Substantia nigra (tissue), 51 donors: ENCODE measurements at places on chromosomes 6 and 20.

GRCh38 chr20:16744178-16744807 is 3.9 kb upstream of the OTOR start:
- no peak for DNase-seq

- no peak for DNase-seq
Measured at GRCh38 chr20:32966881-32967781, 37.1 kb downstream of the SUN5 start.

DNA sequence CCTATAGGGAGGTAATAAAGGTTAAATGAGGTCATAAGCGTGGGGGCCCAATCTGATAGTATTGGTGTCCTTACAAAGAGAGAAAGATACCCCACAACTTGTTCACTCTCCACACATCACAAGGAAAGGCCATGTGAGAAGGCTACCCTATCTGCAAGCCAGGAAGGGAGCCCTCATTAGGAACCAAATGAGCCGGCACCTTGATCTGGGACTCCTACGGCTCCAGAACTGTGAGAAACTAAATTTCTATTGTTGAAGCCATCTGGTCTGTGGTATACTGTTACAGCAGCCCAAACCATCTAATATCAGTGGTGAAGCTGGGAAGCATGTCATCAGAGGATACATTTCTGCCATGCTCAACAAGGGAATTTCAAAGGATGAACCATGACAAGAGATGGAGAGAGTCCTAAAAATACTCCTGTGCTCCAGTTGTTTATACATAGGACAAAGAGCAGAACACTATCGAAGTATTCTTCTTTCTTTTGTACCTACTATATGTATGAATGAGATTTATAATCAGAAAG is 10.4 kb downstream of the COX7A2 start:
- DNase-seq, result no peak

DNA sequence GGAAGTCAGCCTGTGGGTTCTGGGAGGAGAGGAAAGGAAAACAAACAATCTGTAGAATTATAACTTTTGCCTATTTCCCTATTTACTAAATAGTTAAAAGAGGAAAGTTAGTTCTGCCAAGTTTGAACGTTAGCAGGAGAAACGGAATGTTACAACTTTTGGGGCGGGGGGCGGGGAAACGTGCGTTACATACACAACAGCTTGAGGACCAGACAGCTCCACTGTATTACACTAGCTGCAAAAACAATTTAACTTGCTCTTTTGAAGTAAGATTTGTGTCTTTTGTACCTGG is 498 bp upstream of the PRDM1 start:
- no peak for DNase-seq

- DNase-seq, result no peak
Measured at GRCh38 chr20:35021063-35021462, 65.4 kb downstream of the MYH7B start.

DNA sequence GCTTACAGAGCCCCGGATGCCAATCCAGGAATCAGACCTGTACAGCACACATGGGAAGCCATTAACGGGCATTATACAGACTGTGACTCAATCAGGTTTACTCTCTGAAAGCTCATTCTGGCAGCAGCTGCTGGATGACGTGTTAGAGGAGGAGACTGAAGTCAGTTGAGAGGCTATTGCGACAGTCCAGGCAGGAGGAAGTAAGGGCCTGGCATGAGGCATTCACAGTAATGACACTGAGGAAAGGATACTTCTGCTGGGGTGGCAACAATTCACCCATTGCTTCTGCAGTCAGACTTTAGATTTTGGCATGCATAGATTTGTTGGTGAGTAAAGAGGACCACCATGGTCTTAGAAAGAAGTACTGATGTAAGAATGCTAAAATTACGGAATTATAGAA is 151.0 kb upstream of the HEY2 start:
- no peak for DNase-seq

DNA sequence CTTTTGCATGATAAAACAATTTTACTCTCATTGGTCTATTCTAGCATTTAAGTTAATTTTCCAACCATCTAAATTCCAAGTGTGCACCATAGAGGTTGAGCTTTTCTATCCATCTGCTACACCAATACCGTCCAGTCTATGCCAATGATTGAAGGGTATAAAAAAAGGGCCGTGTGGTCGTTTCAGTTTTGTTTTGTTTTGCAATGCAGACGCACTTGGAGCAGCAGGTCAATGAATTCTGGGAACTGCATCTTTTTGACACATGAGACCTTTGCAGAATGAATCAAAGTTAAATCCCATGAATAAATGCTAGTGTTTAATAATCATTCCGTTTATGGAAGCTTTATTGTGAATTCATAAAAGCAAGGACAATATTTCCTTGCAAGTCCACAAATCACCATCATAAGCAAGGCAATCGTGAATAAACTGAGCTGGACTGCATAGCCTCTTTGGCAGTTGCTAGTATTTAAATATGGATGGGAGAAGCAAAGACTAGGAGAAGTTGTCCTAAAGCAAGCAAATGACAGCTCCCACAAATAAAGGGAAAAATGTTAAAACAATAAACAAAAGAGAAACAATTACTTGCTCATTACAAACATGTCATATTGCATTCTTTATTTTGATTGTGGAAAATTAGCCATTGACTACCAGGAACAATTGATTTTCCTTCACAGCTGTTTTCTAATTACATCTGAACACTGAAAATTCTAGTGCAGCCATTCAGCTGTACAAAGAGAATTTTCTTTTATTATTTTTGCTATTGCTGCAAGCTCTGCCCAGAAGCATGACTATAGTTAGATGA is 649.7 kb upstream of the GJE1 start:
- no peak for DNase-seq

DNA sequence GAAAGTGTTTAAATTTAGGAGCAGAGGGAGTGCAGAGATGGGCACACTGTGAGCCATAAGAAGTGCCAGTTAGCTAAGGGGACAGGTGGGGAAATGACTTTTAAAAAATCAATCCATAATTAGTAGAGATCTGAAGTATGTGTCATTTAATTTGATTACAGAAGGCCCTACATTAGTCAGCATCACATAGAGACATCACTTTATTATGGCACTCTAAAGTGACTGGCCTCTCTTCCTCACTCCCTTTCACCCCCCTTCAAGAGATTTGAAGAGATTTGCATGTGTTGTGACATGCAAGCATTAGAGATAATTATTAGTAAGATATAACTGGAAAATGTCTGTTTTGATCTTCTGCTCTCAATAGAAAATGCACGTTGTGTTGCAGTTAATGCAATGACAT is 86.7 kb downstream of the SLX4IP start:
- DNase-seq, result no peak

- DNase-seq, result no peak
Measured at GRCh38 chr6:42405021-42405420, 46.7 kb downstream of the TRERF1 start.

- no peak for DNase-seq
Measured at GRCh38 chr20:671252-672030, 4.2 kb downstream of the SCRT2 start.

- DNase-seq, result no peak
Measured at GRCh38 chr6:167148021-167148420, 9.8 kb downstream of the GPR31 start.

GRCh38 chr6:35021004-35021403 is 120.1 kb downstream of the TCP11 start:
- DNase-seq, result no peak

- DNase-seq, result no peak
Measured at GRCh38 chr20:5077761-5078387, 41.9 kb downstream of the PCNA start.

- DNase-seq, result no peak
Measured at GRCh38 chr6:56241124-56241802, 6.1 kb downstream of the COL21A1 start.

DNA sequence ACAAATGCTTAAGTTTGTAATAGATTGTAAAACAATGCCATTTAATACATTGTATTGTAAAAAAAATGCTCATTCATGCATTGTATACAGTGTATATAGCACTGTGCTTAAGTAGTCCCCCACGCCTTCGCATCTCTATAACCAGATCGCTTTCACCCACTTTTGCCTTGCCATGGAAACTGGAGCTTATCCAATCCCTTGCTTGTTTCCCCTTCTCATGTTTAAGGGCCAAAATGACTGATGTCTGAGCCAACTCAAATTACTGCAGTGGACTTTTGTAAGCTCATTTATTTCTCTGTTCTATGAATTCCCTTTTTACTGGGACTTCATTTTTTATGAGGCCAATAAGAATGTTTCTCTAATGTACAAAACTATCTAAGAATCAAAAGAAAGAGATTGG is 730.9 kb upstream of the GJE1 start:
- no peak for DNase-seq

DNA sequence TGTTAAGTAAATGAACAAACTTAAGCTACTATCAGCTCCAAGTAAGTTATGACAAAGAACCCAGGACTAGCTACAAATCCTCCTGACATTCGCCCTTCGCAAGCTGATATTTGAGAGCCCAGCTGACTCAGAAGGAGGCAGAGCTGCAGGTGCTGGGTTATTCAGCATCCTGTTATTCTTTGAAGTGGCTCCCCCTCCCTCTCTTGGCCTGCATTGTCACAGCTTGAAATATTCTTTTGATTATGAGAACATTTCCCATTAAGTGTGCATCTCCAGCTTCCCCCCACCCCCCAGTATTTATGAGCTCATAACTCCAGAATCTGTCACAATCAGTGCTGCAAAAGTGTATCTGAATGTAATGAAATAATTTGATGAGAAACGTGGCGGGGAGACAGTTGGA is 78.8 kb upstream of the RALY start:
- no peak for DNase-seq
